ENCODE measurements at places on chromosomes 2 and 18.

DNA sequence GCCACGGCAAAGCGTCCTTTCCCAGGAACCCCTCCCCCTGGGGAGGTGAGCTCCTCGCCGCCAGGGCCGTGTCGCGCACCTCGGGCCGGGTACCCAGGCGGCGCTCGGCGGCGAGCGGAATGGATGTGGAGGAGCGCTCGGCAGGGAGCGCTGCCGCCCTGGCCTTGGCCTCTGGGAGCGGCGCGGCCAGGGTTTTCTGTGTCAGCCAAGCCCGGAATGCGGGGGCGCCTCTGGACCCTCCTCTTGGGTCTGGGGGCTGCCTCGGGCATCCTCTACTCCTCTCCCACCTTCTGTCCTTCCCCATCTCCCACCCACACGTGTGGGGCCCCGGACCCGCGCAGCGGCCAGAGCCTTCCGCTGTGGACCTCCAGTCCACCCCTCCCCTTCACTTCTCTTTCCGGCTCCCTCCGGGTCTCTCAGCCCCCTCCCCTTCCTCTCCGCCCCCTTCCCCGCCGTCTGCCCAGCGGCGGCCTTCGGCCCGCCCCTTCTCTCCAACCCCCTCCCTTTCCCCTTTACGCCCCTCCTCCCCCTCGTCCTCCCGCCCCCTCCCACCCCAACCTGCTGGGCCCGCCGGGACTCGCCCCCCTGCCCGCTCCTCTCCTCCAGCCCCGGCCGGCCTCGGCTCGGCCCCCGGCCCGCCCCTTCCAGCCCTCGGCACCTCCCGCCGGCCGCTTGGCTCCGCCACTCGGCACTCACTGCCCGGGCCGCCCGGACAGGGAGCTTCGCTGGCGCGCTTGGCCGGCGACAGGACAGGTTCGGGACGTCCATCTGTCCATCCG is at the start of gene MERTK:
TSS of gene MERTK (plus strand) at position 684 of the 779 bp plus-strand sequence. CDS start 129 bp downstream, outside the sequence.
- peak; percentile 89 for DNase-seq

DNA sequence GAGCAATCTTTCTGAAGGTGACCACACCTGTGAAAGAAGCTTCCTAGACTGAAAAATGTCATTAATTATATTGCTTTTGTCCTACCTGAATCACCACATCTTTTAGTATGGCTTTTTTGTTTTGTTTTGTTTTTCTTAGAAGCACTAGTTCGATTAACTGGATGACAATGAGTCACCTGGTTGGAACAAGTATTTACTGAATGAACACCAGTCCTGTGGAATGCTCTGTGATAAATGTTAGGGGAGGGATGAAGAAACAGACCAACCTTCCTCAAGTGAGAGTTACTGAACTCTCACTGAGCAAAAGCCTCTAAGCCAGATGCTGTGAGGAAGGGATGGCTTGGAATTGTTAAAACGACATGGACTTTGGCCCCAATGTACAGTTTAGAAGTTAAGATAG is 26.8 kb upstream of the DCC start:
- DNase-seq: no peak

- no peak for DNase-seq
Measured at GRCh38 chr2:238869-239268, 25.0 kb downstream of the SH3YL1 start.

DNA sequence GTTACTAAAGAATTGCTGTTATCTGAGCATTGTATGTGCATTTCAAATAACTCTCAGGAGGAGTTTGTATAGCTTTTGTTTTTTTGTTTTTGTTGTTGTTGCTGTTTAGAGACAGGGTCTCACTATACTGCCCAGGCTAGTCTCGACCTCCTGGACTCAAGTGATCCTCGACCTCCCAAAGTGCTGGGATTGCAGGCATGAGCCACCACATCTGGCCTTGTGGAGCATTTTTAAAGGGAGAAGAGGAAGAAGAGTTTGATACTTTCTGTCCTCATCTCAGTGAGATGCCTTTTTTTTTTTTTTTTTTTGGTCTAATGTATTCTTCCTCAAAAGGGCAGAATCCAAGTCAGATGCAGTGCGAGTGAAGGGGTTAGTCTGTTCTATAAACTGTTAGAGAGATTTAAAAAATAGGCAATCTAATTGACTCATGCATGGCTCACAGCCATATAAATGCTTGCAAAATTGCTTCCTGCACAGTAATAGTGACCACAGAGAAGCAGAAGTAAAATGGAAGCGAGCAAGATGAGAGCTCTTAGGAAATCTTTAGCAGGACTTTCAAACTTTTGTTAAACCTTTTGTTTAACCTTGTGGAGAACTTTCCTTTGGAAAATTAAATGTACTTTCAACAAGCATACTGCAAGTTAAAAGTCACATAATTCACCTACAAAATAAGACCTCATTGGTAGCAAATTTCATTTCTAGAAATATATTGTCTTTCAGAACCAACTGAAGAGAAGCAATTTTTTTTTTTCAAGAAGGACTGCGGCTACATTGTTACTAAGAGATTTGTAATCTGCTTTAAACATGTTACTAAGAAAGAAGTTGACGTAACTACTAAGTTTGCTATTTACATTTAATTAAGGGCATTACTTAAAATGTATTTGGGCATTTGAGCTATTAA is 52.3 kb upstream of the ROCK1 start:
- no peak for DNase-seq

GRCh38 chr2:218186355-218186766 is 19.6 kb upstream of the CXCR1 start:
- peak; percentile 56 for DNase-seq

GRCh38 chr2:27303093-27304025 is 4.9 kb downstream of the UCN start:
- DNase-seq: peak; percentile 73

DNA sequence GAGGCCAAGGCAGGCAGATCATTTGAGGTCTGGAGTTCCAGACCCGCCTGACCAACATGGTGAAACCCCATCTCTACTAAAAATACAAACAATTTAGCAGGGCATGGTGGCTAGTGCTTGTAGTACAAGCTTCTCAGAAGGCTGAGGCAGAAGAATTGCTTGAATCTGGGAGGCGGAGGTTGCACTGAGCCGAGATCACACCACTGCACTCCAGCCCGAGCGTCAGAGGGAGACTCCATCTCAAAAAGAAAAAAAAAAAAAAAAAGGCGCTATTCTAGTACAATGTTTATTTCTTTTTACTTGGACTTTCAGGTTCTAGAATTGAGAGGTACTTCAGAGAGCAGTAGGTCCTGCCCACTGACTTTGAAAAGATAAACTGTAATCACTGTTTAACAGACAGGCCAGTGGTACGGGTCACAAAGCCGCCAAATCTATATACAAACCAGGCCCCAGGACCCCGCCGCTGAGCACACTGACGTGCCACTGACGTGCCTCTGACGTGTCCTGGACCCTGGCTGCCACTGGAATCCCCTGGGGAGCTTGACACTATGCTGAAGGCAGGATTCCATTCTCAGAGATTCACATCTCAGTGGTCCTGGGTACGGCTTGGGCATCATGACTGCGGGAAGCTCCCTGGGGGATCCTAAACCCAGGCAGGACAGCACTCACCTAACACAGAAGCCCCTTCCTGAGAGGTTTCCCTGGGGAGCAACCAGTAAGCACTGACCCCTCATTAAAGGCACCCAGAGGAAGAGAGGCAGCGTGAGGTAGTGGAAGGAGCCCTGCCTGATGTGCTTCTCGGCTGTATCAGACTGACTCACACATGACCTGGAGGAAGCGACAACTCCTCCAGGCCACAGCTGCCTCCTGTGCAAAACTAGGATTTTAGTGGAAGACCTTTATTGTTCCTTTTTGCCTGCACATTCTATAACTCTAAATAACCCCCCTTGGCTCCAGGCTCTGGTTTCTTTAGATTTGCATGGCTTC is 197.8 kb upstream of the MEIS1 start:
- DNase-seq: peak; percentile 46

DNA sequence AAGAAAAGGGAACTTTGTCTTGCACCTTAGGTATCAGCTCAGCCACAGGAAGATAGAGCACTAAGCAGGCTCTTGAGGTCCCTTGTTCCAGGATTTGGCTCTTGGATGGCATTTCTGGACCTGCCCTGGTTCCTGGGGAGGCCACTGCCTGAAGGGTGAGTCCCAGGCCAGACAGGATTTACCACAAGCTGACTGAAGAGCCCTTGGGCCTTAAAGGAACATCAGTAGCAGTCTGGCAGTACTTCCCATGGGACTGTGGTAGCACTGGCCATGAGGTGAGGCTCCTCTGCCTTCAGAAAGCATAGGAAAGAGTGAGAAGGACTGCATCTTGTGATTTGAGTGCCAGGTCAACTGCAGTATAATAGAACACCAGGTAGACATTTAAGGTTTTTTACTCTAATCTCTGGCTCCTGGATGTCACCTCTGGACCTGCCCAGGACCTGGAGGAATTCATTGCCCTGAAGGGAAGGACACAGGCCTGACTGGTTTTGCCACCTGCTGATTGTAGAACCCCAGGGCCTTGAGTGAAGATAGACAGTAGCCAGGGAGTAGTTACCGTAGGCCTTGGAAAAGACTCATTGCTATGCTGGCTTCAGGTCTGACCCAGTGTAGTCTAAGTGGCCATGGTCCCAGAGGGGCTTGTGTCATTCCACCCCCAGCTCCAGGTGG is 154.4 kb upstream of the CREB1 start:
- no peak for DNase-seq

DNA sequence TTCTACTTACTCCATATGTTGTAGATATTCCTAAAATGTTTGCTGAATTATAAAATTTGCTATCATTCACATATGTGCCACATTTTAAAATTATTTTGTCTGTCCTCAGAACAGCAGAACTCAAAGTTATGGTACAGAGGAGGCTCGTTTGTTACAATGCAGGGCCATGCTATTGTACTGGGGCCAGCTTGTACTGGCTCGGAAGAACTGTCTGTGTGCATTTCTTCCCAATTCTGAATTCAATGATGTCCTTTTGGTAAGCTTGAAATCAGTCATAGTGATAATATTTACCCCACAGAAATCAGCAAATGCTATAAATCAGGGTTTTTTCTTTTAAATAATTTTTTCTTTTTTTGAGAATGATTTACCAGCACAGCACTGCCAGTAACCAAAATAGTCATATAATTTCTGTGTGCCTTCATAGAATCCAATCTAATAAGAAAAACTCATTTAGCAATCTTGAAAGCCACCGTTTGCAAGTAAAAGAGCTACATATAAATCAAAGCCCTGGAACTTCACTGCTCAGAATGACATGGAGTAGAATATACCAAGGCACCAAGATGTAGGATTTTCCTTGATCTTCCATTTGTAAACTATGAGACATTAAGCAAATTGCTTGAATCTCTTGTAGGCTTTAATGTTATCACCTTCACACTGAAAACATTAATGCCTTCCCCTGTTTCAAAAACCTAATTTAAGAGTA is 90.7 kb upstream of the EPHA4 start:
- no peak for DNase-seq

- DNase-seq: no peak
Measured at GRCh38 chr2:32482471-32482870, 125.6 kb downstream of the BIRC6 start.

DNA sequence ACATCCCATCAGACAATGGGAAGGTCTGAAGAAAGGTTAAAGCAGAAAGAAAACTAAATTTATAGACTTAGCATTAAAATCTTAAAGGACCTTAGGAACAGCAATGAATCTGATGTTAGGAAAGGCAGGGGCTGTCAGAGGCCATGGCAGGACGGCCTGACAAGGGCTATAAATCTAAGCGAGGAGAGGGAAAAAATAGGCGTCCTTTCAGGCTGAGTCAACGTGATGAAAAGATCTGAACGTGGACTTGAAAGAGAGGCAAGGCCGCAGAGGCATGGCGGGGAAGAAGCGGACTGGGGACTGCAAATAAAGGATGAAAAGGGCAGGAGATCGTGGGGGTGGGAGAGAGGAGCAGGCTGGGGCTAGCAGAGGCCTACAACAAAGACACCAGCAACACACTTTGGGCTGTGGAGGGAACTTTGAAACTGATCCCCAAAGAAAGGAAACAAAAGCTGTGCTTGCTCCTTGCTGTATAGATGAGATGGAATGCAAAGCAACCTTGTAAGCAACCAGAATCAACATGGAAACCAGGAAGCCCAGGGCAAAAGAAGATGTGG is 145.6 kb downstream of the NRP2 start:
- no peak for DNase-seq
